Hepatic stellate cell (primary cell): ENCODE measurements at places on chromosomes 2 and 18.

GRCh38 chr2:99970292-99970868, 172.0 kb downstream of the AFF3 start:
- DNase-seq: no peak

- DNase-seq: no peak
Measured at GRCh38 chr2:173434762-173435569, 80.3 kb downstream of the CDCA7 start.

GRCh38 chr2:175008801-175009495, 3.8 kb upstream of the CHN1 start:
- no peak for DNase-seq

DNA sequence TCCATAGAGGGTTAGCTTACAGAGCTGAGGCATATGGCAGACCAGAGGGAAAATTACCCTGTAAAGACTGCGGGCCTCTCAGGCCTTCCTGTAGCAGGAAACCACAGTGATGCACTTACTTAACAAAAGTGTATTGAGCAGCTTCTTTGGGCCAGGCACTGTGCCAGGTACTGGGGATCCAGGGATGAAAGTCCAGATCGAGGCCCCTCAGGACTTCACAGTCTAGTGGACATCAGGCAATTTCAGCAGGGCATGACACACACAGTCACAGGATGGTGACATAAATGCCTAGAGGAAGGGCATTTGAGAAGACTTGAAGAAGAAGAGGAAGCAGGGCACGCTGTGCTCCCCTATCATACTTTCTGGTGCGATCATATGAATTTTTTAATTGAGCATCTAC, 71.7 kb downstream of the MARCO start:
- no peak for DNase-seq

DNA sequence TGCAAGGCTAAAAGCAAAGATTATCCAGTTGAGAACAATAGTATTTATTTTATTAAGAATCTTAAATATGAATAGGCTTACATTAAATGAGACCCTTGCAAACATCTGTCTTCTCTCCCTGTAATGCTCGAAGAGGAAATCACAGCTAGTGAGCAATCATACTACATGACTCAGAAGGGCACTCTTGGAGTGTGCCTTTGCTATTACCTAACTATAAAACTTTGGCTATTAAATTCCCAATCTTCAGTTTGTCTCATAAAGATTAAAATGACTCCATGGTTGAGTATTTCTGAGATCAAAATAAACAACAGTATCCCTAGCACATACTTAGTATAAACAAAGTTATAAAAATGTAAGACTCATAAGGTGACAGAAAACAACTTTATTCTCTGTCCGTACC, 296.9 kb downstream of the KCNJ3 start:
- DNase-seq: no peak

DNA sequence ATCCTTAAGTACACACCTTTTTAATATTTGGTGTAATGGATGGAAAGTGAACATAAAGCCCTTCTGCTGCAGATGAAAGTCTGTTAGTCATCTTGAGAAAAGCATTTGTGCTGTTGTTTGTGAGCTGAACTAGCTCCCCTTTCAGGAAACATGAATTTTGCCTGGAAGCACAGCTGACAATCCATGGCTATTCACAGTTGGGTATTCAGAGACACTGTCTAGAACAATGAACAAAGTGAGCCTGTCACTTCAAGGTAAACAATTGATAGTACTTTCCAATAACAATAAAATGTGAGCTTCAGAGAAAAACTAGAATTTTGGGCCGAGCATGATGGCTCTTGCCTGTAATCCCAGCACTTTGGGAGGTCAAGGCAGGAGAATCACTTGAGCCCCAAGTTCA, 6.8 kb upstream of the EFHD1 start:
- peak; percentile 3 for DNase-seq

GRCh38 chr2:151842830-151843690, 14.8 kb upstream of the ARL5A start:
- DNase-seq: no peak

- no peak for DNase-seq
Measured at GRCh38 chr18:56545464-56545863, 92.9 kb downstream of the TXNL1 start.

- DNase-seq: no peak
Measured at GRCh38 chr2:147182260-147182659, 662.6 kb upstream of the ACVR2A start.

DNA sequence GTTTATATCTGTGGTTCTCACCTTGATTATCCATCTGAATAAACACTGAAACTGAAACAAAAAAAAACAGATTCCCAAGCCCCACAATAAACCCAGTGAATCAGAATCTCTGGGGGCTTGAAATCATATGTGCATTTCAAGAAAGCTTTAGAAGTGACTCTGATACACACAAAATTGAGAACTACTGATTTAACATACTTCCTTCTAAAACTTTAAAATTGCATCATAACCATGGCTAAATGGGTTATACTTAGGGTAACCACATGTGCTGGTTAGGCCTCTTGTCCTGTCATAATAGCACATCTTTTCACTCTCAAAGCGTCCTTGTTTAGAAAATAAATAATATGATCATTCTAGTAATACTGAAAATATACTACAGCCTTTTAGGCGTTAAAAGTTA, 100.9 kb downstream of the ATAD2B start:
- no peak for DNase-seq

- DNase-seq: no peak
Measured at GRCh38 chr18:1361936-1362335, 457.3 kb downstream of the ADCYAP1 start.

GRCh38 chr2:113980946-113981345, 91.1 kb downstream of the ACTR3 start:
- DNase-seq: peak; percentile 29

GRCh38 chr2:168935810-168936581, 34.9 kb downstream of the G6PC2 start:
- no peak for DNase-seq

DNA sequence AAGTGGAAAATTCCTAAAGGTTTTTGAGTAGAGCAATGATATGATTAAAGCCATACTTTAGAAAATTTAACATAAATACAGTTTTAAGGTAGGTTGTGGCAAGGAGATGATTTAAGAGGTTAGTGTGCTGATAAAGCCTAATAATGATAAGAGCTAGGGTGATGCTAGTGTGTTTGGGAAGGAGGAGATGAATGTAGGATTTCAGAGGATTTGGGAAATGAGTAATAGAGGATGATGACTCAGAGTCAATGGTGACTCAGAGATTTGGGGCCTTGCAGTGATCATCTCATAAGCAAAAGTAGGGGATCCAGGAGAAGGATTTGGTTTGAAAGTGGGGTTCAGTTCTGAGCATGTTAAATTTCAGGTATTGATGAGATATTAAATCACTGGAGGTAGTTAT, 23.3 kb downstream of the STAMBP start:
- peak; percentile 67 for DNase-seq

DNA sequence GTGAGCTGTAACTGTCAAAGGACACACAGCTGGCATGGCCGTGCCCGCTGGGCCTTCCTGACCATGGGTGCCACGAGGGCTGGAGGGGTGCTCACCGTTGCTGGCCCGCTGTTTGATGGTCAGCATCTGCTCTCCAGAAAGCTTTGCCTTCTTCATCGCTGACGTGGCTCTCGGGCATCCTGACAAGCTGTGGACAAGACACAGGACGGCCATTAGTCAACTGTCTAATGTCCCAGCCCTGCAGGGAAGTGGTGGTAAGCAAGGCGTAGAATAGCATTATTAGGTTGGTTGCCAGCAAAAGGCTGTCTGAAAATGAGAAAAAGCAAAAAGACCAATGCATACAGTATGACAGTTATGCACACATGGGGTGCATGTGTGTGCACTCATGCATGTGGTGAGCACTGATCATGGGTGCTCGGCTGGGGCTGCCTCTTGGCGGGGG, 64.7 kb upstream of the PXDN start:
- no peak for DNase-seq

DNA sequence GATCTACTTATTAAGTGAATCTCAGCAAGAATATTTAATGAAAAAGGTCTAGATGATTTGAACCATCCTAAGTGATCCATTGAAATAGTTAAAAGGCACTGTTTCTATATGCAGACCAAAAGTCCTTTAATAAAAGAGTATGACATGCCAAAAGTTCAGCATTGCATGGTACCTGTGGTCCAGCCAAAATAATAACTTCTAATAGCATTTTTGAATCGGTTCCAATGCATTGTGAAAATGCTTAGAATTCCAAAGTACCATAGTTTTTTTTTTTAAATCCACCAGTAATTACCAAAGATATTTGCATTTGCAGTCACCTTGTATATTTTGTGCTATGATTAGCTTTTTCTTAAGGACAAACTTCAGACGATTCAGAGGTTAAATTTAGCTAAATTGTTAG, 79.9 kb downstream of the NYAP2 start:
- DNase-seq: no peak

- peak; percentile 73 for DNase-seq
Measured at GRCh38 chr2:67215214-67216055, 181.7 kb upstream of the ETAA1 start.

GRCh38 chr2:36165132-36165531, 190.4 kb upstream of the CRIM1 start:
- no peak for DNase-seq

GRCh38 chr2:95079199-95079683, 42.4 kb downstream of the MRPS5 start:
- DNase-seq: no peak

GRCh38 chr2:65479524-65479923, 47.1 kb upstream of the SPRED2 start:
- peak; percentile 19 for DNase-seq

DNA sequence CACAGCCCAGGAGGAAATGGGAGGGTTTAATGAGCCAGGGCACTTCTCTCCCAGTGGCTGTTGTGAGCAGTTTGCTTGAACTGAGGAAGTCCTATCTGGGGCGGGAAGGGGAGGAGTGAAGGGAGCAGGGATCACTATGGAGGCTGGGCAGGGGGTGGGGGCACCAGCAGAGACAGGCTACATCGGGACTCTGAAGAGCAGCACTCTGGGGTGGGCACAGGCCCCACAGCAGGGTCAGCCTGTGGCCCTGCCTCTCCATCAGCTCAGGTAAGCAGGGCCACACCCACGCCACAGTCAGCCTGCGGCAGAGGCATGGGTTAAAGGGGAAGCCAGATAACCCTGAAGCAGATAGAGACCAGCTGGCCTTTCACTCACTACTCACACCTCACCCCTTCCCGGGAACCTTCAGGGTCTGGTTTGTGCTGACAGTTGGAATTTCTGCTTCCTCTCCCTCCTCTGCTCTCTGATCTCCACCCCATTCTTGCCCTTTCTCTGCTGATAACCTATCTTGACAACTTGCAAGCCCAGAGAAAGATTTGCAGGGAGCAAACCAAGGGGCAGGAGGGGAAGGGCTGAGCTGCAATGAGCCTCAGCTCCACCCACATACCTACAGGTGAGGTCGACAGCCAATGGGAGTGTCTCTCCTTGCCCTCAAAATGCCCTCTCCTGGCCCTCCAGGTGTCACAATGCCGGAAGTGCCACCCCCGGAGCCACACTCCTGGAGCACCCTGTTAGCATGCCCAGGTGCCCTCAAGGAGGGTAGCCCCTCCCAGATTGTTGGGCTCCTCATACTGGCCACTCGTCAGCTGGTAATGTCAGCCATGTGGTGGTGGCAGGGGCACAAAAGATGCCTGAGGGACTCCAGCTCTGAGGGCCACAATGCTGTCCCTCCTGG, 3.7 kb downstream of the SIGLEC15 start:
- DNase-seq: no peak

- DNase-seq: no peak
Measured at GRCh38 chr2:204635478-204635877, 90.2 kb downstream of the PARD3B start.
